HFFc6 (cell line): ENCODE measurements at places on chromosomes 12 and 14. TPM values are rescaled to one million over a fixed set of nuclear protein-coding genes. Genes with fewer than 3 reads are reported as not detected.

LRRC74A gene
- not detected in 3 replicates for total RNA-seq

DNA sequence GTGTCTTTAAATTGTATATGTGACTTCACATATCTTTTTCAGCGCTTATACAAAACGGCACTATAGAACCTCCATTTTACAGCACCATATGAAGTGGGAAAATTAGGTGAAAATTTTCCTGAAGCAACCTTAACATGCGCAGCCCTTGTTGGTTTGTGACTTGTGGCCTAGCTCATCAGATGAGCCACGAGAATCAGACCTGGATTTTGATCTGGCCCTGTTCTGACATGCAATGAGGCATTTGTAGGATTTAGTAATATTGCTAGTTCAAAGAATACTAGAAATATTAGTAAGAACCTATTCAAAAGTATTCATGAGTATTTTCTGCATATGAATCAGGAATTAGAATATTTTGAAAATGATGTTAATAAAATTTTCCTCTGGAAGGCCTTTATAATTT, 2.9 kb downstream of the CDKN1B start:
- DNase-seq = no peak

DNA sequence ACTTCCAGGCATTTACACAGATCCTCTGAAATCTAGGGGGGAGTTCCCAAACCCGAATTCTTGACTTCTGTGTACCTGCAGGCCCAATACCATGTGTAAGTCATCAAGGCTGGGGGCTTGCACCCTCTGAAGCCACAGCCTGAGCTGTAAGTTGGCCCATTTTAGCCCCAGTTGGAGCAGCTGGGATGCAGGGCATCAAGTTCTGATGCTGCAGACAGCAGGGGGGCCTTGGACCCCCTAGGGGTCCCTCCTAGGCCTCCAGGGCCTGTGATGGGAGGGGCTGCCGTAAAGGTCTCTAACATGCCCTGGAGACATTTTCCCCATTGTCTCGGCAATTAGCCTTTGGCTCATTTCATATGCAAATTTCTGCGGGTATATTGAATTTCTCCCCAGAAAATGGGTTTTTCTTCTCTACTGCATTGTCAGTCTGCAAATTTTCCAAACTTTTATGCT, 59.5 kb downstream of the LRIG3 start:
- DNase-seq = no peak

- DNase-seq = peak; percentile 17
Observed at GRCh38 chr14:69153873-69154270, 953 bp upstream of the DCAF5 start.

TMPRSS12 gene
- total RNA-seq = not detected in 3 replicates

ZFYVE21 gene
- total RNA-seq = 42.6 to 46.3 TPM (median 45.8 TPM) in 3 replicates

GRCh38 chr12:101828463-101829196, 2.1 kb downstream of the GNPTAB start:
- DNase-seq = no peak

GRCh38 chr12:46153268-46153872, 115.5 kb downstream of the SLC38A1 start:
- peak; percentile 36 for DNase-seq

GRCh38 chr12:117166107-117166506, 24.2 kb downstream of the FBXO21 start:
- no peak for DNase-seq

DNA sequence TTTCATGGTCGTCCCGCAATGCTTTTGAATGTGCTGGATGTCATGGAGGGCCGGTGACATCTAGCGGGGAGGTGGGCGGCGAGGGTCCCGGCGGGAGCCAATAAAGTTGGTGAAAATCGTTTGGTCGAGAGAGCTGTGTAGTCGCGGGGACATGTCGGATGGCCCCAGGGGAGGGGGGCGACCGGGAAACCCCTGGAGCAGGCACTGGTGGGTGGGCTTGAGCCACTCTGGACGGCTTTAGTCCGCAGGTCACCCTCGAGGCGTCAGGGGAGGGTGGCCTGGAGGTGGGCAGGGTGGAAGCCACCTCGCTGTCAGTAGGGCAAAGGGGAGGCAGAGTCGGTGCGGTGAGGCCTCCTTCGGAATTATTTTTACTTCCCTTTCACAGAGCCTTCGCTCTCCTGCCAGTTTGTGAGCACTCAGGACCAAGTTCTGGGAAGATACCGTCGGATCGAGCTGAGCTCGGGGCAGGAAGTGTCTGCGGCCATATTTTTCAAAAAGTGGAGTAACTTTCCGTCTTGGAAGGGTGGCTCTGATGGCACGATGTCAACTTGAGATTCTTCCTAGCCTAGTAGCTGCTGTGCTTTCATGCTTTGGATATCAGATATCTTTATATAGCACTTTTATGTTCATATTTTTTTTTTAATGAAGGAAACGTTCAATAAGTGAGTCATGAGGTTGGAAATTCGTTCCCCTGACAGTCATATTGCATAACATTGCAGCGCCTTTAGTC, 28.2 kb downstream of the WBP11 start:
- peak; percentile 54 for DNase-seq

B4GALNT1 gene
- total RNA-seq = 1.4 to 2.2 TPM (median 1.6 TPM) in 3 replicates

CFAP73 gene
- not detected in 3 replicates for total RNA-seq

GRCh38 chr12:14769466-14769968, 33.8 kb downstream of the WBP11 start:
- no peak for DNase-seq

GRCh38 chr12:113171543-113171942, 13.7 kb downstream of the DDX54 start:
- DNase-seq = no peak

- DNase-seq = no peak
Observed at GRCh38 chr12:99439399-99439798, 208.2 kb upstream of the GARIN6 start.

GRCh38 chr12:106645465-106646330, 62.9 kb downstream of the RFX4 start:
- DNase-seq = no peak

- no peak for DNase-seq
Observed at GRCh38 chr12:34392741-34393085, 370.4 kb downstream of the ALG10 start.

CHGA gene
- total RNA-seq = not detected in 3 replicates

- DNase-seq = no peak
Observed at GRCh38 chr12:109592195-109592904, 18.8 kb downstream of the MVK start.

SLC6A15 gene
- total RNA-seq = not detected in 3 replicates

FAR2 gene
- total RNA-seq = 0.17 to 10.7 TPM (median 0.32 TPM) in 3 replicates

OR6C2 gene
- total RNA-seq = not detected in 3 replicates

DNA sequence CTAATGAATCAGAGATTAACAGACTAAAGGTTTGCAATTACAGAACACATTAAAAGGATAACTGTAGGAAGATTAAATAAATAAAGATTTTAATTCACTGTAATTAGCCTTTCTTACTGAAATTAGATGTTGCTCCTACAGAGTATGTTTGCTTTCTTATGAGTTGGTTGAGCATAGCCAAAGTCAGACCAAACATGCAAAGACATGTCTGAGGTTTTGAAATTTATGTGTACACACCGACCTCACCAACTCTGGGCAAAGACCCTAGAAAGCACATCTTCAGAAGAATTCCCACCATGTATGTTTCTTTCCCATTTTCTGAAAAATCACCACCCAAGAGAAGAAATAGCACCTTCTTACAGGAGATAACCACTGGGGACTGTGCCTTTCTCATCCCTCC, 159.2 kb downstream of the PAX9 start:
- no peak for DNase-seq

DNA sequence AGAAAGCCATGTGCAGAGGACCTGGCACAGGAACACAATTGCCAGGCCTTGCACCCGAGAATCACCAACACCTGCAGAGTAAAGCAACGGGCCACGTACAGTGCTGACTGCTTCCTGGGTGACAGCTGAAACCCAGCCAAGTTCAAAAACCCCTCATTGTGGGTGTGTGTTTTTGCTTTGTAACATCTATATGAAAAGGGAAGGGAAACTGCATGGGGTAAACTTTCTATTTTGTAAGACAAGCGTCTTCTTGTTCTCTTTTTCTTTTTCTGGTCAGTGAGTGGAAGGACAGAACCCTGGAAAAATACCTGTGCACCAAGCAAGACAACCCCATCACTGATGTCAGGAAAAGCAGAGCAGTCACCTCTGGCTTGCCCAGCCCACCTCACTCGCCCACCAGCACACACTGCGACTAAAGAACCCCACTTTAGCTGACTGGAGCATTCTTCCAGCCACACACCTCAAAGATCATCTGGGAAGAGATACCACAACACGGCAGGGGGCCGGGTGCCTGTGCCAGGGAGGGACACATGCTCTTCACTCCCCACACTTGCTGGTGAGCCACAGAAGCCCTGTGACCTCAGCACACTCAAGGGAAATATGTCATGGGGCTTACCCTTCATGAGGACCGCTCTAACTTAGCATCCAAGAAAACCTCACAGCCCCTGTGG, 172.3 kb downstream of the NDUFA12 start:
- DNase-seq = no peak

- DNase-seq = no peak
Observed at GRCh38 chr14:100588671-100589070, 1.5 kb upstream of the BEGAIN start.

DNA sequence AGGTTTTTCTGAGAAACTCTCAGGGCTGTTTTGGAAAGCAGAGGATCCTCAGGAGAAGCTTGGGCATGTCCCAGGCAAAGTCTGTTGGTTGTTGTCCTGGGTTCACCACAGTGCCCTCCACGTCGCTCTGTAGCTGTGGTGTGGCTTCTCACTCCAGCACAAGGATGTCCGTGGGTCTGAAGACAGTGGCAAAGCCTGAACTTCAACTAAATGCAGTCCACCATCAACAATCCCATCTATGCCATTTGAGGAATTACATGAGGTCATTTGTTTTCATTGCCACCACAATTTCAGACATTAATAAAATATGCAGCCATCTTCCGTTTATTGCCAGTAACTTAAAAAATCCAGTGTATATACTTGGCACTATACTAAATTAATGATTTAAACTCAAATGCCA, 272.1 kb downstream of the LRIG3 start:
- DNase-seq = no peak

DNA sequence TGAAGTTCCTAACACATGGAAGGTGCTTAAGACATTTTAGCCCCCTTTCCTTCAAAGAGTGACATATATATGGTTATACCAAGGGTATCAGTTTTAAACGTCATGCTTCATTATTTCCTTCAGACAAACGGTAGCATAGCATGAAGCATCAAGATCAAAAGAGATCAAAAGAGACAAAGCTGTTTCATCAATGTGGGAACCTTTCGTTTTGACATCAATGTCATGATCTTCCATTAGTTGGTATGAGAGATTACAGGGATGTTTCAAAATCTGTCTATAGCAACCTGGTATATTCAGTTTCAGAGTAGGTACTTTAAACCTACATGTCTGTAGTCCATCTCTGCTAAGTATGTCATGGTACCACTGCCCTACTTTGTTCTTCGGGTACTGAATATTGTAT, 28.3 kb downstream of the PUS7L start:
- no peak for DNase-seq

DNA sequence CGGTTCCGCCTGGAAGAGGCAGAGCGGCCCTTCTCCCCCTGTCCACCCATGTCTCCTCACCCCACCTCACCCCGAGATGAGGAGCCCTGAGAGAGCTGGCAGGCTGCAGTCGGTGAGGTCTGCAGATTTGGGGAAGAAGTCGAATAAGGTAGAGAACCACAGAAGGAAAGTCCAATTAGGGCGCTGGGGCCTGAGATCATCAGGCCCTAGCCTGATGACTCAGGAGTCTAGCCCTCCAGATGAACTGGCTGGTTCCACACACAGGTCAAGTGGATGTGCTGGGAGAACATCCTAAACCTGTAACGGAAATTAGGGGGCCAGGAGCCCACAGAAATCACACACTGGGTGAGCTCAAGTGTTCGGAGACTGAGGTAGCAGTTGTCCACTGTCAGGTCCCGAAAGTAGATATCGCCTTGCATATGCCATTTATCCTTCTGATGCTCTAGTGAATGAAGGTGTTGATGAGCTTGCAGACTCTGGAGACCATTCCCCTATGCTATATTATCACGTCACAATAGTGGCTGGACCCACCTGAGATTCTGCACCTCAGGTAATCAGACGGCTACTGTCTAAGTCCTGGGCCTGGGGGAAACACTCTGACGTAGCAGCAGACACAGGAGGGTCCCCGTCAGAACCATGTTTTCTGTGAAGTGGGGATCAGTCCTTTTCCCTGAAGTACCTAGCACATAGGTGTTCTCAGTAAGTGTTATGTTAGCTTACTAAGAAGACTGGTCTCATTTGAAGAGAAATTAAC, 886 bp upstream of the METTL17 start:
- DNase-seq = no peak

DNA sequence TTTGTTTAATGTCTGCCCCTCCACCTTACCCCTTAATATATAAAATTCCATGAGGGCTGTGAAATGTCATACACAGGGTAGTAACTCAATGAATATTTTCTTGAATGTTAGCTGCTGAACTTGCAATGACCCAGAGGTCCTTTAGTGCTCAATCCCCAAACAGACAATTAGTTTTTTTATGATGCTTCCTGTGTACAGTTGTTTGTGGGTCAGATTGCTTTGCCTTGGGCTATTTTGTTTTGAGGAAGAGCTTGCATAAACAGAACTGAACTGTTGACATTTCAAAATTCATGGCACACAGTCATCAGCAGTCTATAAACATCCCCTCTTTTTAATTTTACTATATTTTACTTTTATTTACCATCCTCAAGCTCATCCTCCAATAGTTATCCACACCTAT, 820.5 kb upstream of the SEL1L start:
- no peak for DNase-seq

ADAMTS20 gene
- not detected in 3 replicates for total RNA-seq

DNA sequence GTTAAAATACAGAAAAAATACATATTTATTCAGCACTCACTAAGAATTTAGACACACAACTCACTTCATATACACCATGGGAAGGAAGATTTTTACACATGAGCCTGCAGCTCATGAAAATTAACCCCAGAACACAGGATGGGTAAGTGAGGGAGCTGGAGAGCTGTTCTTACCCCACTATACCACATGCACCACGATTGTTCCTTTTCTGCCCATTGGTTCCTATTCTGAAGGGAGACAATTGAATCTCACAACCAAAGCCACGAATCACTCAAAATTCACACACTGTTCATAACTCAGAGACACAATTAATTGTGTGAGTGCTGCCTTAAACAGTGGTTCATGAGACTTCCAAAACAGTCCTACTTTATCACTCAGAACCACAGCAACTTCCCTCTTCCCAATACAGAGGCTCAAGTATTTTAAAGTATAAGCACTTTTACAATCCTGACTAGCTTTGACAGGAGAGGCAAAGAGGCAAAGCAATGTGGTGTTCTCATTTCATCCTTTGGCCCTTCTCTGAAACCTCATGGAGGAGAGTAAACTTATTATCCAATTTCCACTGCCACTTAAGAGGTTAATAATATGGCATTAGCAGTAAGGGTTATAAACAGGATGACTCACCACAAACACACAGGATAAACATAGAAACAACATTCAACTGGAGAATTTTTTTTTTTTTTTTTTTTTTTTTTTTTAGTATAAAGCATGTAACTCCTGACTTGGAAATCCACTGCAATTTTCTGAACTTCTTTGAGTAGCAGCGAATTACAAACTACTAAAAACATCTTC, 59.5 kb downstream of the ITPR2 start:
- no peak for DNase-seq

GRCh38 chr12:129196927-129197326, 343.6 kb downstream of the GLT1D1 start:
- no peak for DNase-seq
